ENCODE measurements at places on chromosomes 13 and 19. TPM values are rescaled to one million over a fixed set of nuclear protein-coding genes. Genes with fewer than 3 reads are reported as not detected.

GRCh38 chr13:42660333-42660965, 86.5 kb downstream of the TNFSF11 start:
- no peak overlapping the region for H3K4me3 ChIP-seq
- no peak overlapping the region for H3K27ac ChIP-seq
- no peaks in the 10 kb centered on the region for H3K4me1 ChIP-seq

GRCh38 chr13:77530875-77531274, 4.6 kb upstream of the SCEL start:
- no peak overlapping the region for H3K27ac ChIP-seq
- no peak for DNase-seq
- H3K4me3 ChIP-seq = no peak overlapping the region
- H3K27me3 ChIP-seq = no peaks in the 10 kb centered on the region
- H3K4me1 ChIP-seq = no peaks in the 10 kb centered on the region
- no peaks in the 10 kb centered on the region for H3K36me3 ChIP-seq

The FLT1 gene
- 5.8 TPM for total RNA-seq

The FXYD5 gene
- 33.4 TPM for total RNA-seq

- H3K4me3 ChIP-seq = no peak overlapping the region
- no peak for DNase-seq
- H3K4me1 ChIP-seq = no peaks in the 10 kb centered on the region
- no peaks in the 10 kb centered on the region for H3K27me3 ChIP-seq
Observed at GRCh38 chr13:70203661-70204229, 95.5 kb upstream of the KLHL1 start.

DNA sequence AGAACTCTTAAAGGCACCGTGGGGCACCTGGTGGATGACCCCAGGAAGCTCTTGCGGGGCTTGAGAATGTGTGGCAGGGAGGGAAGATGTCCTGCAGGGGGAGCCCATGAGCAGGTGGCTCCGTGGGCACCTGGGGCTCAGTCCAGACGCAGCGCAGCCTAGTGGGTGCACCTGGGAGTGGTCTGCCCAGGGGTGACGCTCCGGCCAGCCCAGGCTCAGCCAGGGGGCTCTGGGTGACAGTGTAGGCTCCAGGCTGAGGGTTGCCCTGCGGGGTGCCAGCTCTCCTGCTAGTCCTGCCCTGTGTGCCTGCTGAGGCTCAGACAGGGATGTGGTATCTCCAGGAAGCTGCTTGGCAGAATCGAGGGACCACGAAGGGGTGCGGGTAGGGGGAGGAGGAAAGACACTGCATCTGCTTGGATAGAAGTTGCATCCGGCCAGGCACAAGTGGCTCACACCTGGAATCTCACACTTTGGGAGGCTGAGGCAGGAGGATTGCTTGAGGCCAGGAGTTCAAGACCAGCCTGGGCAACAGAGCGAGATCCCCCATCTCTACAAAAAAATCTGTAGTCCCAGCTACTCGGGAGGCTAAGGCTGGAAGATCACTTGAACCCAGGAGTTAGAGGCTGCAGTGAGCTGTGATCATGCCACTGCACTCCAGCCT, 15.0 kb upstream of the PGLS start:
- no peak overlapping the region for H3K4me3 ChIP-seq
- H3K36me3 ChIP-seq = no peaks in the 10 kb centered on the region
- no peaks in the 10 kb centered on the region for H3K27me3 ChIP-seq
- DNase-seq = no peak
- H3K4me1 ChIP-seq = no peaks in the 10 kb centered on the region

The NEK5 gene
- total RNA-seq = 0.48 TPM

- H3K36me3 ChIP-seq = no peaks in the 10 kb centered on the region
- H3K4me3 ChIP-seq = peak within 1 kb of the TSS; percentile 1
- no peak within 1 kb of the TSS for H3K27ac ChIP-seq
- no peaks in the 10 kb centered on the region for H3K27me3 ChIP-seq
- DNase-seq = peak; percentile 49
Observed at GRCh38 chr19:18385675-18386542, at the start of gene GDF15. GDF15 (plus strand) TSS chr19:18386158; CDS start chr19:18386190, 32 bp downstream.

DNA sequence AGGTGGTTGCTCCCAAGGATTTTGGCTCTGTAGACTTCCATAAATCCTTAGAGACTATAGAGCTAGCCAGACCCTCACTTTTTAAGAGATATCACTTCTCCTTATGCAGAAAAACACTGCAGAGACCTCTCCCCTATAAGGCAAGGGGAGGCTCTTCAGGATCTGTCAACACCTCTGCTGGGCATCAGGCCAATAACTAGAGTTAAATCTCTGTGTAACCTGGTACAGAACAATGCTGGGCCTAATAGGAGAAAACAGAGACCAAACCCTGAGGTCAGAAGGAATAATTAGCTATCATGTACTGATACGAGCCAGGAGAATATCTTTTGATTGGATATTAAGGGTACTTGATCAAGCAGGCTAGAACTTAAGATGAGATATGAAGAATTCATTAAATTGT, 358.5 kb downstream of the TBC1D4 start:
- H3K36me3 ChIP-seq = no peaks in the 10 kb centered on the region
- no peak overlapping the region for H3K4me3 ChIP-seq
- H3K27ac ChIP-seq = no peak overlapping the region
- DNase-seq = no peak

The IZUMO2 gene
- total RNA-seq = not detected

The SHISA2 gene
- total RNA-seq = 2.1 TPM

GRCh38 chr13:95636853-95637252, 7.7 kb downstream of the DZIP1 start:
- no peak overlapping the region for H3K4me3 ChIP-seq
- DNase-seq = no peak
- H3K4me1 ChIP-seq = no peaks in the 10 kb centered on the region

The UBE2L5 gene
- not detected for total RNA-seq

The PLIN5 gene
- total RNA-seq = 135 TPM

The ZNF155 gene
- total RNA-seq = 7.4 TPM

GRCh38 chr13:46176756-46177155, 5.2 kb downstream of the LCP1 start:
- no peaks in the 10 kb centered on the region for H3K4me1 ChIP-seq
- H3K27me3 ChIP-seq = no peaks in the 10 kb centered on the region
- H3K4me3 ChIP-seq = no peak overlapping the region
- no peak for DNase-seq

The KCNC3 gene
- total RNA-seq = 0.28 TPM

DNA sequence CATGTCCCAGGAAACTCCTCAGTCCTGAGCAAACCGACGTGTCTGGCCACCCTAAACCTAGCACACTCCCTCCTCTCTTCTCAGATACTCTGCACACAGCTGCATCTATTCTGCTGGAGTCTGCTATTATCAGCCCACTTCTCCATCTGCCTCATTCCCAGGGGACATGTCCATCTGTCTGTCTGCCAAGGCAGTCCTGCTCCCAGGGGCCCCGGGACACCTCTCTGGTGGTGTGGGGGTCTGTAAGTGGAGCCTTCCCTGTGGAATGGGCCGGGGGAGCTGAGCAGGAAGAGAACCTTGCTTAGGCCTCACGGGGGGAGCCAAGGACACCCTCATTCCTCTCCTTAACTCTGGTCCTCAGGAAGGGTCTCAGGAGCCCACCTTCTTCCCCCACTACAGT, 72.7 kb downstream of the ERICH6B start:
- H3K27me3 ChIP-seq = no peaks in the 10 kb centered on the region
- no peak overlapping the region for H3K4me3 ChIP-seq
- no peak overlapping the region for H3K27ac ChIP-seq
- H3K36me3 ChIP-seq = no peaks in the 10 kb centered on the region
- DNase-seq = no peak

- H3K4me1 ChIP-seq = peaks cover 10% of the 10 kb centered on the region
- no peaks in the 10 kb centered on the region for H3K36me3 ChIP-seq
- H3K27ac ChIP-seq = no peak overlapping the region
- no peaks in the 10 kb centered on the region for H3K27me3 ChIP-seq
- no peak for DNase-seq
- H3K4me3 ChIP-seq = no peak overlapping the region
Observed at GRCh38 chr13:51637852-51638215, 53.6 kb downstream of the WDFY2 start.

The KLK15 gene
- not detected for total RNA-seq

DNA sequence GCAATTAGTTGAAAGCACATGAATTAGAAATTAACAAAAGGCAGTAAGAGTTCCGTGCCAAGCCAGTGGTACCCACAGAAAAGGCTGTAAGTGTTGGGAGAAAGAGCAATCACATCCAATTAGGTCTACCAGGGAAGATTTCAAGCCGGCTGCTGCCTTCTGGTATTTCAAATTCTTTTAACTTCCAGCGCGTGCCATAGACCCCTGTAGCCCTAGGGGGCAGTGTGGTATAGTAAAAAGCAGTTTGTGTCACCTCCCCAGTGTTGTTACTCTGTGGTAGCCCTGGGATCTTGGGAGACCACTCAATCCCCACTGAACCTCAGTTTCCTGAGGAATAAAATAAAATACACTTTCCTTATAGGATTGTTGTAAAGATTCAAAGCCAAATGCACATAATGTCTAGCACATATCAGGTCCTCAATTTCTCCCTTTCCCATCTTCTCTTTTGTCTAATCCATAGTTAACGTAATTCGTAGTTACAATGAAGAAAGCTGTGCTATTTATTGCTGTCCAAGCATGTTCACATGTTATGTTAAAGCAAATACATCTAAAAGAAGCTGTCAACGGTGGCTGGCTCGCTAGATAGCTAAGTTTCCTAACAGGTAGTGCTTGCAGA, 230.2 kb downstream of the TDRD3 start:
- H3K27me3 ChIP-seq = no peaks in the 10 kb centered on the region
- H3K36me3 ChIP-seq = no peaks in the 10 kb centered on the region
- H3K4me3 ChIP-seq = no peak overlapping the region
- H3K4me1 ChIP-seq = no peaks in the 10 kb centered on the region
- DNase-seq = no peak

The PLK5 gene
- total RNA-seq = 1.1 TPM

GRCh38 chr13:97332742-97333141, 101.2 kb upstream of the RAP2A start:
- no peaks in the 10 kb centered on the region for H3K27me3 ChIP-seq
- no peak for DNase-seq
- no peak overlapping the region for H3K27ac ChIP-seq
- H3K4me3 ChIP-seq = no peak overlapping the region

The PLPPR3 gene
- total RNA-seq = 0.52 TPM

DNA sequence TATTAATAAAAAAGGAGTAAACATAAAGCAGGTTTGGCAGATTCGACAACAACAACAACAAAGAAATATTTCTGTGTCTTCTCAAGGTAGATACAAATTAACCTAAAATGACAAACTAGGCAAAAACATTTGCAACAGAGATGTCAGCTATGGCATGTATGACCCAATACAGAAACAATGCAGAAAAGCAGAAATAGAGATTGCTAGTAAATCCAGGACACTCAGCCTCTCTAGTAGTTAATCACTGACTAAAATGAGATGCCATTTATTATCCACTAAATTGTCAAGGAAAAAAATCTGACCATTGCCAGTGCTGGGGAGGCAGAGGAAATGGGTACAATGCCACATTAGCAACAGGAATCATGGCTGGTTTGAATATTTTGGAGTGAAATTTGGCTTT, 250.5 kb downstream of the TEX29 start:
- no peak overlapping the region for H3K27ac ChIP-seq
- no peak overlapping the region for H3K4me3 ChIP-seq
- no peaks in the 10 kb centered on the region for H3K27me3 ChIP-seq
- H3K4me1 ChIP-seq = no peaks in the 10 kb centered on the region
- H3K36me3 ChIP-seq = no peaks in the 10 kb centered on the region

DNA sequence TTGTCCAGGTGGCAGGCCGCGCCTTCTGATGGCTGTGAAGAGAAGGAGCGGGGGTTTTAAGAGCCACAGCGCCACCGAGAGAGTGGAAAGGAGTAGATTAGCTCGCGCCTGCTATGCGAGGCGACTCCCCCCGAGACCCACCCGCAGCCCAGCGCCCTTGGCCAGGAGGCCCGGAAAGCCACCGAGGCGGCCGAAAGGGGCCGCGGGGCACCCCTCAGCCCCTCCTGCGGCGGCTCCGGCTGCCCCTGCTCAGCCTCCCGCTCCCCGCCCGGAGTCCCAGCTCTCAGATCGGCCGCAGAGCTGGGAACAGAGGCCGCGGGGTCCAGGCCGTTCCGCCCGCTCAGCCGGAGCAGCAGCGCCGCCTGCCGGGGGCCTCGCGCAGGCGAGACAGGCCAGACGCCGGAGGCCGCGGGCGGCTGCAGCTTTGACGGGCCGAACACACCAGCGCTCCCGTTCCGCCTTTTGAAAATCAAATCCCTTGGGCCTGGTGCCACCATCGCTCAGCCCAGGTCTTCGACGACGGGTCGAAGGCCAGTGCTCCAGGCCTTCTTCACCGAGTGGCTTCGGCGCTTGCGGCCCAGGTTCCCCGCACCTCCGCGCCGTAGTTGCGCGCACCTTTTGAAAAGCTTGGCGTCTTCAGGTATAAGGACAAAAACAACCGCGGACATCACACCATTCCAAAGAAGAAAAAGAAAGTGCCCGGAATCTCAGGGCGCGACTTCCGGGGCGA, 15.3 kb downstream of the CDX2 start:
- no peaks in the 10 kb centered on the region for H3K36me3 ChIP-seq
- peak overlapping the region; percentile 26 for H3K4me3 ChIP-seq
- H3K27me3 ChIP-seq = no peaks in the 10 kb centered on the region
- H3K4me1 ChIP-seq = peaks cover 5% of the 10 kb centered on the region
- no peak overlapping the region for H3K27ac ChIP-seq

- no peak for DNase-seq
- no peaks in the 10 kb centered on the region for H3K4me1 ChIP-seq
- no peak overlapping the region for H3K4me3 ChIP-seq
Observed at GRCh38 chr13:45784755-45785675, 66.5 kb downstream of the SIAH3 start.

The CBARP gene
- total RNA-seq = 2.4 TPM

DNA sequence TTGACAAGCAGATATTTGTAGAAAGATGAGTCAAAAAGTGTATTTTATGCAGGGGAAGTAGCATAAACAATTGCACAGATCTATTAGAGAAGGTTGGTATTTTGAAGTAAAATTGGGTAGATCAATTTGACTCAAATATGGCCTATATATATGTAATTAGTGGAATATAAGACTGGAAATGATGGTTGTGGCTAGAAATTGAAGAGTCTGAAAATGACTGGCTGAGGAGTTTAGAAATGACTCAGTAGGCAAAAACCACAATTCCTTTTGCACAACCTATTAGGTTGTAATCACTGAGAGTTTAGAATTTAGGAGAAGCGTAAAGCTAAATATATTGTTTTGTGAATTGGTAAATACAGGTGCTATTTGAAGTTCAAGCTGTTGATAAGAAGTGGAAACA, 622.6 kb upstream of the PCDH20 start:
- no peak overlapping the region for H3K27ac ChIP-seq
- no peaks in the 10 kb centered on the region for H3K27me3 ChIP-seq
- H3K36me3 ChIP-seq = no peaks in the 10 kb centered on the region
- no peak for DNase-seq

The RFPL4A gene
- not detected for total RNA-seq

The SYNE4 gene
- 1.8 TPM for total RNA-seq

The OCEL1 gene
- total RNA-seq = 6.4 TPM

The PLA2G4C gene
- total RNA-seq = 6.0 TPM
